ENCODE measurements at places on chromosomes 12 and 14. TPM values are rescaled to one million over a fixed set of nuclear protein-coding genes. Genes with fewer than 3 reads are reported as not detected.

The SYNDIG1L gene
- total RNA-seq = 0.30 TPM

The TOMM20L gene
- not detected for total RNA-seq

The CLEC14A gene
- total RNA-seq = not detected

The ITGB7 gene
- 353 TPM for total RNA-seq

The RIMBP2 gene
- not detected for total RNA-seq

The SYT10 gene
- not detected for total RNA-seq
